Left forelimb (tissue), 1 donor: ENCODE measurements at places on chromosomes 1 and 21.

GRCh38 chr1:66317248-66317515 lies 216.8 kb upstream of the SGIP1 start:
- DNase-seq: no peak

DNA sequence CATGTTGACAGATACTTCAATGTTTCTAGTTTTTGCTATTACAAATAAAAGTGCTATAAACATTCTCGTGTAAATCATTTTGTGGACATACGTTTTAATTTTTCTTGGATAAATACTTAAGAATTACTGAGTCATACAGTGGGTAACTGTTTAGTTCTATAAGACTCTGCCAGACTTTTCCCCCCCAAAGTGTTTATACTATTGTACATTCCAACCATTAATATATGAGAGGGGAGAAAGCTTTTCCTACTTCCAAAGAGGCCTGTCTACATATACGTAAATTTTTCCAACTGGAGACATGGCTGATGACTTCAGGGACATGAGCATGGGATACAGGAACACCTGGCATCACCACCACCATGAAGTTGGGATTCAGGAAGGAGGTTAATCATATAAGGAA lies 17.0 kb upstream of the REG4 start:
- DNase-seq: no peak

- peak; percentile 48 for DNase-seq
Observed at GRCh38 chr1:117632269-117633067, 26.6 kb downstream of the TENT5C start.

DNA sequence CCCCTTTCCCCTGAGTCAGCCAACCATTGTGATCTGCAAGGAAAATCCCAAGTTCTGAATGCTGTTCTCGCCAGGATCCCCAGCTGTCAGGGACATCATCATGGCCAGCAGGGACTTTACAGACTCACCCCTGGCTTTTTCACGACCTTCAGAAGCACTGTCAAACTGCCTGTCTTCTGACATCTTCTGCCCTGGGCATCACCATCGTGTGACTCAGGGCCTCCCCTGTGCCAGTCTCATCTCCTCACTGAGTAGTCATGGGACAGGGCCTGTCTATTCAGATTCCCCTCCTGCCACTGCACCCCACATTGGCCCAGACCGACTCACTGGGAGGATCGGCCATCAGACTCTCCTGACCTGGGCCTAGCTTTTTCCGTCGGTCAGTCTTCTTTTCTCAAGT lies 72.5 kb upstream of the VAMP3 start:
- no peak for DNase-seq

GRCh38 chr1:6984986-6985385 lies 199.7 kb downstream of the CAMTA1 start:
- DNase-seq: peak; percentile 85
